ENCODE measurements at places on chromosomes 3 and 15.

DNA sequence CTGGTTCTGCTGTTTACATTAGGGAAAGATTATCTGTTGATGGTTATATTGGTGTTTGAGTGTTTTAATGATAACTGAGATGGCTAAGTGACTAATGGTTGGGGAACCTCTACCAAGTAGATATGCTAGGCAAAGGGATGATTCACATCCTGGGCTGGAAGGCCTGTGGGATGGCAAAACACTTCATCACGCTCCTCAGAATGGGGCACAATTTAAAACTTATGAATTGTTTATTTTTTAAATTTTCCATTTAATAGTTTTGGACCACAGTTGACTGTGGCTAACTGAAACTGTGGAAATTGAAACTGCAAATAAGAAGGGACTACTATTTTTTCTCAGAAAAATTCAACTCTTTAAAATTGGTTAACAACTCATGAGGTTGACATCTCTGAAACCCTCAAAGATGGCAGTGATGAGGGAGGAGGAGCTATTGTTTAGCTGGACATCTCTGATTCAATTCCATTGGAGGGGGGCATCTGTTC, 100.5 kb upstream of the ZBED2 start:
- DNase-seq: no peak

- no peak for DNase-seq
Measured at GRCh38 chr3:50269977-50270413, 1.0 kb downstream of the SEMA3B start.

GRCh38 chr3:212432-212831, 15.9 kb downstream of the CHL1 start:
- no peak for DNase-seq

- peak; percentile 62 for DNase-seq
Measured at GRCh38 chr3:159322322-159322939, 520.6 kb downstream of the MFSD1 start.

GRCh38 chr3:185815391-185816282, 9.2 kb downstream of the IGF2BP2 start:
- DNase-seq: no peak

GRCh38 chr3:95343767-95344166, 1280.9 kb downstream of the NSUN3 start:
- DNase-seq: no peak

DNA sequence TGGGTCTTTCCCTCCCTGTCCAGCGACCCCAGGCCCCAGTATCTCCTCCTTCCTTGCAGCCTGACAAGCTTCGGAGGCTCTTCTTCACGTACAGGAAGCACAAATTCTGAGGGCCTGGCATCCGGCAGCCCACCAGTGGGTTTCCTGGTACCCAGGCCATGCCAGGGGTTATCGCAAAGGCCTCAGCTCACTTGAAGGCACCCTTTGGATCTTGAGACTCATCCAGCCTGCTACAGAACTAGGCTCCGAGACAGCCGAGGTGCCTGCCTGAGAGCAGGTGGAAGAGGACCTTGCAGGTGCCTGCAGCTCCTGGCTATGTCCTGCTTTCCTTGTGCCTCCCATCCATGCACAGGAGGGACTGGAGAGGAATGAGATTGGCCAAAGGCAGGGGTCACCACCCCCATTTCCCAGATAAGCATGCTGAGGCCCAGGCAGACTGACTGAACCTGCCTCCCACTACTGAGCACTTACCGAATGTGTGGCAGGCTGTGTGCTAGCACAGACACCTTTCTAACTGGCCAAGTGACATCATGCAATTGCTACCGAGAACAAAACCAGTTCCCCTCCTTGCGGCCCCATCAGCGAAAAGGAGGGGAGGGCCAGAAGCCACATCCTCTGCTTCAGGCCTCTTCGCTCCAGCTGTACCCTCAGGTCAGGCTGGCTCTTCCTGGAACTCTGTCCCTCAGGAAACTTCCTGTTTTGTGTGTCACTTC, 11.2 kb downstream of the SH2D7 start:
- no peak for DNase-seq

GRCh38 chr3:173753593-173753992, 356.0 kb downstream of the NLGN1 start:
- DNase-seq: no peak

DNA sequence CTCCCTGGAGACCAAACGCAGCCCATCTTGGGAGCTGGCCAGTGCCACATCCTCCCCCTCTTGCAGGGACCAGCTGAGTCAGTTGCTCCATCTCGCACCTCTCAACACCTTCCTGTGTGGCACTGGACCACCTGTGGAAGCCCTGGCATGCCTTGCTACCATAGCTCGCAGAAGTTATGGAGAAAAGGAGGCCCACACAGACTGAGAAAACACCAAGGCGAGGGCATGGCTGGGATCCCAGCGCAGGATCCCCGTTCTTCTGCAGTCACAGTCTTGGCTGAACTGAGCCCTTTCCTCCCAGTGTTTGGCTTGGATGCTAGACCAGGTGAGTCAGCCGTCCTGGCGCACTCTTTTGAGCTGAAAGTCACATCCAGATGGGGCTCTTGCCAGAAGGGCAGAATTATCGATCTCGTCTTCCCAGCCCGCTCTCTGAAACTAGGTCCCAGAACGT, 46.9 kb downstream of the CHRD start:
- DNase-seq: no peak

GRCh38 chr15:41331833-41332193, 578 bp downstream of the OIP5 start:
- DNase-seq: no peak

DNA sequence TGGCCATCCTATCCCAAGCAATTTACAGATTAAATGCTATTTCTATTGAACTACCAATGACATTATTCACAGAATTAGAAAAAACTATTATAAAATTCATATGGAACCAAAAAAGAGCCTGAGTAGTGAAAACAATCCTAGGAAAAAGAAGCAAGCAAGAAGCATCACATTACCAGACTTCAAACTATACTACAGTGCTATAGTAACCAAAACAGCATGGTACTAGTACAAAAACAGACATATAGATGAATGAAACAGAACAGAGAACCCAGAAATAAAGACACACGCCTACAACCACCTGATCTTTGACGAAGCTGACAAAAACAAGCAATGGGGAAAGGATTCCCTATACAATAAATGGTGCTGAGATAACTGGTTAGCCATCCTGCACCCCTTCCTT, 152.2 kb downstream of the TNIK start:
- no peak for DNase-seq

- no peak for DNase-seq
Measured at GRCh38 chr3:50405249-50405648, 45.9 kb upstream of the TMEM115 start.

DNA sequence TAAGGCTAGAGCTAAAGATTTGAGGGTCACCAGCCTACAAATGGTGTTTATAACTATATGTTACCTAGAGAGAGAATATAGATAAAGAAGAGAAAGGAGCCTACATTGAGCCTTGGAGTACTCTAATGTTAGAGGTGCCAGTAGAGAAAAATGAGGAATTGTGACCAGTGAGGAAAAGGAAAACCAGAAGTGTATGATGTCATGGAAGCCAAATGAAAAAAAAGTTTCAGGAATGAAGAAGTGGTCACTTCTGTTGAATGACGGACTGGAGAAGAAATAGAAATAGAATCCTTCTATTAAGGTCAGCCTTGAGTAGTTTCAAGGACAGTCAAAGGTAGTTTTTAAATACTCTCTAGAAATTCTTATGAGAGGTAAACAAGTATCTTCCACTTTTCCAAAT, 51.2 kb upstream of the MLF1 start:
- DNase-seq: no peak

DNA sequence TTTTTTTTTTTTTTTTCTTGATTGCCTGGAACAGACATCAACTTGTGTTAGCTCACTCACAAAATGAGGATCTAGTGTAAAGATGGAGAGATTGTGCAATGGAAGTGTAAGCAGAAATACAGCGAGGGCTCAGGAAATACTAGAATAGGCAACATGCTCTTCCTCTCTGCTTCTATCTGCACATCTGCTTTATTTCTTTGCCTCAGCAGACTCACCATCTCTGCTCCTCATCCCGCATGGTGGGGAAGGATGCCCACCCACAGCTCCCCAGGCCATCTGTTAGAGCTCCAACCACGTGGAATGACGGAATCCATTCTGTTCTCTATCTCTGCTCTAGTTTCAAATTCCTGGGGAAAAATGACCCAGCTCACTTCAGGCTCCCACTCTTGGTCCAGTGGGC, 128.0 kb upstream of the ADAMTS9 start:
- no peak for DNase-seq

Measured in Right ventricle myocardium superior (tissue), 1 donor.